ENCODE measurements at places on chromosomes 6 and 20.
A peak's percentile ranks its signal among the peaks of the same experiment; 100 is the strongest.

DNA sequence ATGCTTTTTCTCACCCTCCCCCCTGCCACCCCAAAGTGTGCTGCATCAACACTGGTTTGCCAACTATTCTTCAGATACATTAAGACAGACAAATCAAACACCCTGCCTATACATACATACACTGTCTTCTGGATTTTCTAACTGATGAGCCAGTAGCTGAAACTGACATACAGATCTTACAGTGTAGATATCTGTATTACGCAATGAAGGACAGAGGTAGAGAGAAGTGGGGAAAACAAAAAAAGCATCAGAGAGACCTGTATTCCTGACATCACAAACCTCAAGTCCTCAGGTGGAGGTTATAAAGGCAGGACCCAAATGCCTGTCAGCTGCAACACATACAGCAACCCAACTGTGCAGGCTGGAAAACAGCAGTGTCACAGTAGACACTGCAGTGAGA is 535.4 kb downstream of the HACE1 start:
- no peak for DNase-seq

GRCh38 chr6:168415098-168415992 is 25.6 kb upstream of the SMOC2 start:
- DNase-seq, result no peak

GRCh38 chr20:39473536-39473935 is 511.4 kb downstream of the DHX35 start:
- DNase-seq, result no peak

- no peak for DNase-seq
Observed at GRCh38 chr6:72969666-72970065, 255.6 kb downstream of the KHDC1L start.

GRCh38 chr6:35174501-35174900 is 33.4 kb upstream of the TCP11 start:
- DNase-seq, result no peak

DNA sequence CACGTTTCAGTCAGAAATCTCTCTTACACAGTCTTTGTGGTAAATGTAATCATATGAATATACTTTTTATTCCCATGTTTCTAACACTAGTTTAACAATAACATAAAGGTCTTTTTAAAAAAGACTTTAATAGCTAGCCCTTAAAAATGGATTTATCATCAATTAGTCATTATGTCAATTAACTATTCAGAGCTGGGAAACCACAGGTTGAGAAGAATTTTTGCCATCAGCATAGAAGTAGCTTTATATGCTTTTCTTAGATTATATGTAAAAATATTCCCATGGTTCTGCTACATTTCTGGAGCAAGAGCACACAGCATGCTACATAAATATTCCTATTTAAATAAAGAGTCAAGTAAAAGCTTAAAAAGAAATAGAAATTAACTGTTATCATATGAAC is 35.5 kb downstream of the ASCC3 start:
- no peak for DNase-seq

DNA sequence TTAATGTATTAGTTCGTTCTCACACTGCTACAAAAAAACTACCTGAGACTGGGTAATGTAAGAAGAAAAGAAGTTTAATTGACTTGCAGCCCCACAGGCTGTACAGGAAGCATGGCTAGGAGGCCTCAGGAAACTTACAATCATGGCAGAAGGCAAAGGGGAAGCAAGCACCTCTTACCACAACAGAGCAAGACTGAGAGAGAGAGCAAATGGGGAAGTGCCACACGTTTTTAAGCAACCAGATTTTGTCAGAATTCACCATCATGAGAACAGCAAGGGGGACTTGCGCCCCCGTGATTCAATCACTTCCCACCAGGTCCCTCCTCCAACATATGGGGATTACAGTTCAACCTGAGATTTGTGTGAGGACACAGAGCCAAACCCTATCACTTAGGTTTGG is 70.8 kb upstream of the SRSF6 start:
- DNase-seq, result no peak

- no peak for DNase-seq
Observed at GRCh38 chr6:35686873-35687555, 1.7 kb downstream of the FKBP5 start.

DNA sequence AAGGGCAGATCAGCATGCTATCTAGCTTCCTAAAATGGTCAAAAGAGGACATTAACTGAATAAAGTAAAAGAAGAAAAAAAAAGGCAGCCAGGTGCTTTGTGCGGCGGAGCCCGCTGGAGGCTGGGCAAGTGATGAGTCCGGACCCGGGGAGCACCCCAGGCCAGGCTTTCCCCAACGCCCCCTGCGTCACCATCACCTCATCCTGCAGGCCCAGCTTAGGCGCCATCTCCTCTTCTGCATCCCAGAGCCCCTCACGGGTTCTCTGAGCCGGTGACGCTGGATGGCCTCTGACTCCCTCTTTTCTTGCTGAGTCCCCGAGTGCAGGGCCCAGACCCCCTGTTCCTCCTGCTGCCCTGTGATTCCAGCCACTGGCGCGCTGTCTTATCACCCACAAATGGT is 250.1 kb downstream of the TBXT start:
- no peak for DNase-seq

DNA sequence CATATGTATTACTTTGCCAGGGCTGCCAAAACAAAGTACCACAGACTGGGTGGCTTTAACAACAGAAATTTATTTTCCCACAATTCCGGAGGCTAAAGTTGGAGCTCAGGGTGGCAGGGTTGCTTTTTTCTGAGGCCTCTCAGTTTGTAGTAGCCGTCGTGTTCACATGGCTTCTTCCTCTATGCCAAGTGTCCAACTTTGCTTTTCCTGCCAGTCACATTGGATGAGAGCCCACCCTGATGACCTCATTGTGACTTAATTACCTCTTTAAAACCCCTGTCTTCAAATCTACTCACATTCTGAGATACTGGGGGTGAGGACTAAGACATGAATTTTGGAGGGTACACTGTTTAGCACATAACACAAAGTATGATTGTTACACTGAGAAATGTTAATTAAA is 9.9 kb upstream of the ECT2L start:
- DNase-seq, result no peak

GRCh38 chr20:61951695-61952533 is 113.8 kb downstream of the TAF4 start:
- DNase-seq, result no peak

- DNase-seq, result peak; percentile 41
Observed at GRCh38 chr20:44911264-44911921, 1.5 kb downstream of the PABPC1L start.

GRCh38 chr6:125392682-125393081 is 90.9 kb upstream of the HDDC2 start:
- no peak for DNase-seq

- no peak for DNase-seq
Observed at GRCh38 chr6:137043710-137044365, 927 bp downstream of the IL20RA start.

GRCh38 chr6:79127660-79128059 is 49.6 kb upstream of the PHIP start:
- DNase-seq, result no peak

DNA sequence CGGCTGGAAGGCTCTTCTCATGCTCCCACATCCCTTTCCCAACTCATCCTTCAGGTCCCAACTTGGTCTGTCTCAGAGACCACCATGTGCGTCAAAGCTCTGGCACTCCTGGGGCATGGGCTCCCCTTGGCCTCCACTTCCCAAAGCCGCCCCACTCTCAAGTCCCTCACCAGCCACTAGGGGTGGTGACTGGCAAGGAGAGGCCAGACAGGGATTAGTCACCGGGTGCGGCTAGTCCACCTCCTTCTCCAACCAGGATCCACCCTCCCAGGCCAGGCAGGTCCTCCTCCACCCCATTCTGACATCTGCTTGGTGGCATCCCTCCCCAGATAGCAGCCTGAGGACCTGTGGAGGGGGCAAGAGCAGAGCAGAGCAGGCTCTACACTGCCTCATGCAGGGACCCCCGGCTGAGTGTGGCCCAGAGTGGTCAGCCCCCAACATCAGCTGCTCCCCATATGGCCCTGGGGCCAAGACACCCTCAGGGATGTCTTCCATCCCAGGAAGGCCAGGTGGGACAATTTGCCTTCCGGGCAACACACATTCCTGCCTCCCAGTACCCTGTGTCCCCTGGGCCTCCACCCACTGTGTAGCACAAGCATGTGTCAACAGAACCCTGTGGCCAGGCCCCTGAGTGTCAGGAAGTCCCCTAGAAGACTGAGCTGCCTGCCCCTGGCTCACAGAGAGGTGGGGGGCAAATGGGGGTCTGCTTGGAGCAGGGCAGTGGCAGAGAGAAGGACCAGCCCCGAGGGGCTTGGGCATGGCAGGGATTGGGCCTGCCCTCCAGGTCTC is 29.2 kb downstream of the YTHDF1 start:
- DNase-seq, result no peak

- no peak for DNase-seq
Observed at GRCh38 chr20:15318682-15319081, 981.3 kb upstream of the FLRT3 start.
